Stimulated activated CD4-positive, alpha-beta T cell treated with anti-CD3 and anti-CD28 coated beads, TNF-alpha, amount 100 ng/mL, for 4 hours (primary cell): ENCODE measurements at places on chromosomes 7 and 10.

DNA sequence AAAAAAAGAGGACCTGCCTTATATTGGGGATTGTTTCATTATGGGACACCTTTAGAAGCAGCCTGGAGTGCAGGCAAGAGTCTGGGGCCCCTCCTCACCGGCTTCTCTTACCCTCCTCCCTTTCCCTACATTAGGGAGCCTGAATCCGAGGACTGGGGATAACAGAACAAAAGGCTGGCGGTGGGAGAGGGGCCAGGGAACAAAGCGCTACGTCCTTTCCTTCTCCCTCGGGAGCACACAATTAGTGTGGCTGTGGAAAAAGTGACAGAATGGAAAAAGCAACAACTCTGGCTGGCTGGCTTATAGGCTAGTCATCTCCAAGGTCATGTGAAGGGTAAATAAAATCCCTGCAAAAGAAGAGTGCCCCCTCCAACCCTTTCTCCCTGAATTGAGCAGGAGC lies 74.7 kb downstream of the LSM5 start:
- DNase-seq = no peak

DNA sequence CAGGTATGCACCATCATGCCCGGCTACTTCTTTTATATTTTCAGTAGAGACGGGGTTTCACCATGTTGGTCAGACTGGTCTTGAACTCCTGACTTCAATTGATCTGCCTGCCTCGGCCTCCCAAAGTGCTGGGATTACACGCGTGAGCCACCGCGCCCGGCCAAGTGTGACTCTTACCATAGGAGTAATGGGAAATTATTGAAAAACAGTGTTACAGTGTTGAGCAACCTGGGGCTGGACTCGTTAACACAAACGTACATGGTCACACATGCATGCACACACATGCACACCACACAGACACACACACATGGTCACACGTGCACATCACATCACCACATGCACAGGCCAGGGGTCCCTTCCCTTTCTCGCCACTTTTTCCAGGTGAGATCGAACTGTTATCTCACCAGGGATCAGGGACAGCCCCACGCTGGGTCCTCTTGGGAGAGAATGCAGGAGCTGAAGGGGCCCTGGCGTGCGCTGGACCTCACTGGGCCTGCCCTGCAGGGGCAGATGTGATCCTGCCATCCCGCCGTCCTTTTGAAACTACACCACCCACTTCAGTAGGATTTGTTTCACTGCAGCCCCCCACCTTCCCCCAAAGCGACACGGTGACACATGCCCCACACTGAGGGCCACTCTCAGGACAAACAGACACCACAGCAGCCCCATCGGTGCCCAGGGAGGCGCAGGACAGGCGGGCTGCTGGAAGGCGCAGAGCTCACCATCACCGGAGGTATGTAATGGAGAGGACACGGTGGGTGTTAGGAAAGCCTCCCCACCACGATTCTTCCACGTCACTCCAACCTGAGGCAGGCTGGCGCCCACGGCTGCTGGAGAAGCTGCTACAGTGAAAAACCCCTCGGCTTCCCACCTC lies 10.2 kb downstream of the RADIL start:
- DNase-seq = no peak

DNA sequence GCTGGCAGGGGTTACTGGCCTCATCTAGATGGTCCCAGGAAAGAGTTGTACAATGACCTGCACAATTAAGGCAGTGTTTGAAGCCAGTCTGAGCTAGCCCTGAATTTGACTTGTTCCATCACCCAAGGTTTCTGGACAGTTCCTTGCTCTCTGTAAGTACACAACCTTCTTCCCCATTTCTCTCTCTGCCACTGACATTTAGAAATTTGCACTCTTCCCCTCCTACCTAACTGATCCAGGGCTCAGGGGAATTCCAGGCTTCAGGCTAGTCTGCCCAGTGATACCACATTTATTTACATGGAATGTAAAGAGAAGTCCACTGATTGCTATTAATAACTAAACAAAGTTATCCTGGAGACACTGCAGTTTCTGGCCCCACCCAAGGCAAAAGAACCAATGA lies 139.0 kb upstream of the GPR26 start:
- no peak for DNase-seq

DNA sequence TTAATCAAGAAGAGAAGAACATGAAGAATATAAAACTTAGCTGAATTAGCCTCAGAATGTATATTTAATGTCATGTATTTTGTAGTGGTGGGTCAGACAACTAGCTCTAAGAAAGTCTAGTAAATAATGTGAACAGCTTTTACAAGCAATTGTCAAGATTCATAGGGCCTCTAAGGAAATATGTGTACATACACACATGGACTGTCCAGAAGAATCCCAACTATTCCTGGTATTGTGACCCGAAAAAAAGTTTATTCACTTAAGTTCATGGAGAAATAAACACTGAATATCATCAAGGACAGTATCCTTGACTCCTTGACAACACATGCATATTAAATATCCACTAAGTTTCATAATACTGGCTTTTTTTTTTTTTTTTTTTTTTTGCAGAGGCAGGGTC lies 11.4 kb upstream of the TWIST1 start:
- DNase-seq = no peak

GRCh38 chr7:71995111-71995510 lies 417.0 kb downstream of the CALN1 start:
- DNase-seq = no peak

DNA sequence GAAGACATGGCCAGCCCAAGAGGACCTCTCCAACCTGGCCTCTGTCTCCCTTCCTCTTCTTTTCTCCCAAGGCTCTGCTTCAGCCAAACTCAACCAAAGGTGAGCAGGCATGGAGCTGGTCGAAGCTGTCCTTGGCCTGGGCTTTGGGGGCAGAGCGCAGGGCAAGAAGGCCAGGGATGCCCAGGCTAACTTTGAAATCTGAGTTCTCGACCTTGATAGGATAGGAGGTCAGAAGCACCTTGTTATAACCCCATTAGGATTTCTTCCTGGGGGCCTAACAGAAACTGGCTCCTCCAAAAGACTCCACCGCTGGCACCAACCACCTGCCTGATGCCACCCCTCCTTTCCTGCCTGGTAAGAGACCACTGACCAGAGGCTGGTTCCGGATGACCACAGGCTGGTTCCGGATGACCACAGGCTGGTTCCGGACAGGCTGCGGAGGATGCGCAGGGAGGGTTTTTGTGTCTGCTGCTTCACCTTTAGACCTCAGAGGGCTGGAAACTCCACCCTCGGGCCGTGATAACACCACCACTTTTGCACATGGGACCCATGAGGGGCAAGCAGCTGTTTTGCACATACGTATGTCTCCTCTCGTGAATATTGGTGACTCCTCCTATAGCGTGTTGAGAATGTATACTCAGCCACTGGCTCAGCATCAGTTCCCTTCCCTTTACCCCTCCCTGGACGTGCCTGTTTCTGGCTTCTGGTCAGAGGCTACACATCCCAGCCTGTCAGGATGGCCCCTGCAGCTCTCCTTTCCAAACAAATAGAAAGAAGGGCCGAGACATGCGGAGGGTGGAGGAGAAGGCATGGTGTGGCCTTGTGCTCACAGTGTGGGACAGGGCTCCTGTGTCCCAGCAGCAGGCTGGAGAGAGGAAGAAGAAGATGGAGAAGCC lies 140.1 kb downstream of the DNAJB6 start:
- no peak for DNase-seq

DNA sequence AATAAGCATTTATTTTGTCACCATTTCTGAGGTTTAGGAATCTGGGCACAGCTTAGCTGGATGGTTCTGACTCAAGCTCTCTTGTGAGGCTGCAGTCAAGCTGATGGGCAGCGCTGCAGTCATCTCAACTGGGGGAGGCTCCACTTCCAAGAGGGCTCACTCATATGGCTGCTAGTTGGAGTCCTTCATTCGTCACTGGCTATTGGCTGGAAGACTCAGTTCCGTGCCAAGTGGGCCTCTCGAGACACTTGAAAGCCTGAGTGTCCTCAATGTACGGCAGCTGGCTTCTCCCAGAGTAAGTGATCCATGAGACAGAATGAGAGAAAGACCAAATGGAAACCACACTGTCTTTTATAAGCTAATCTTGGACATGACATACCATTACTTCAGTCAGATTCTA lies 21.6 kb upstream of the COL13A1 start:
- no peak for DNase-seq

DNA sequence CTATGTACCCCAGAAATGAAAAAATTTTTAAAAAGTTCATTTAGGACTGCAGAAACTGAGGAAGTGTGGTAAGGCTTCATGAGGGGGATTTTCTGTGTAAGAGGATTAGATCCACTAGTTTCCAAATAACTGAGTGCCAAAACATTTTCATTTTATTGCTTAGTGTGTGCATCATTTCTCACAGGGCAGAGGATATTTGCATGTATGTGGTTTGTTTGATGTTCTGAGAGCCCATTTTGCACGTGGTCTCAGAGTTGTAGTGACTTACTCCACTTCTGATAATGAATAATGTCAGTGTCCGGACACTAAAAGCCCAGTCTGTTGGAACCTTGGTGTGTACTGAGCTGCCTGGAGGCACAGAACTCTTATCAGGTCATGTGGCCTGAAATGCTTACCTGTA lies 299.9 kb downstream of the AUTS2 start:
- no peak for DNase-seq

GRCh38 chr7:101832685-101833375 lies 15.4 kb downstream of the CUX1 start:
- no peak for DNase-seq

DNA sequence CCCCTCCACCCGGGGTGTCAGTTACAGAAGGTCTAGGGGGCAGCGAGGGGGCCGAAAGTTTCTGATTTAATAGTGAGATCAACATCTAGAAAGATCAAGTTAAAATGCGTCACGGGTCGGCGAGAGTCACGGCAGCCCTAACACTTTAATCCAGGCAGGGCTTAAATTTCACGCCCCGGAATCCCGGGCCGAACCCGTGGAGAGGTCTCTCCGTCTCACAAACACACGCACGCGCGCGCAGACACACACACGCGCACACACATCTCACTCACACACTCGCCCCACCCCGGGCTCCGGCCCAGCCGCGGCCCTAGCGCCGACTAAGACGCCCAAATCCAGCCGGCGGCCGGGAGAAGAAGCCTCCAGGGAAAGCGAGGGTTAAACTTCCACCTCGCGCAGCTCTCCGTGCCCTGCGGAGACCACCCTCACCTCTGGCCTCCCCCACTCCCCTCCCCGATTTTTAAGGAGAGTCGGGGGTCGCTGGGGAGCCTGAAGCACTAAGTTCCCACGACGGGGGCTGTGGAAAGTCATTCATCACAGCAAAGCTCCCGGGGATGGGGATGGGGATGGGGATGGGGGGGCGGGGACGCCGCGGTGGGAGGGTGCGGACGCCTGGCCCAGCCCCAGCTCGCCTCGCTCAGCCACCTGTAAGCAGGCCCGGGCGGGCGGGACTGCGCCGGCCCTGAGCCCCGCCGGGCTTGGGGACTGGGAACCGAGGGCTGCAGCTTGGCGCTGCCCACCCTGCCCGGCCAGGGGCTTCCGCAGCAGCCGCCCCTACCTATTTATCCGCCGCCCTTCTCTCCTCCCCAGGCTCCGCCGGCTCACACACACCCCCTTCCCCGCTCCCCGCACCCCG lies 1.6 kb downstream of the PDGFA start:
- DNase-seq = no peak

- DNase-seq = no peak
Observed at GRCh38 chr7:148327379-148327778, 263.2 kb upstream of the C7orf33 start.

- DNase-seq = no peak
Observed at GRCh38 chr7:1567049-1567771, 2.6 kb downstream of the PSMG3 start.

DNA sequence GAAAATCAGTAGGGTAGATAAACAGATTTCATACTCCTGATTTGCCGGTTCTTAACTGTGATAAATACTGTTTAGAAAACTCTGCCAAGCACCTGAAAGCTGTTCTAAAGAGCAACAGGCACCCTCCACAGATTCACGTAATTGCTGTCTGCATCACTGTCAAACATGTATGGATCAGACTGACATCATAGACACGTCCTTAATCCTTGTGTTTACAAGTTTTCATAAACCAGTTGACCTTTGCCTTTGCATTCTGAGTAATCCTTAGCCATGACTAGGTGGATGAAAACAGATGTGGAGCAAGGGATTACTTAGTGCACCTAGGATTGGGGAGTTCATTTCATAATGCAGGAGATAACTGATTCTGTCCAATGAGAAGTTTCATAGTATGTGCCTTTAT lies 41.6 kb downstream of the SLC39A12 start:
- DNase-seq = no peak

GRCh38 chr7:2945171-2945570 lies 98.5 kb downstream of the CARD11 start:
- DNase-seq = no peak

DNA sequence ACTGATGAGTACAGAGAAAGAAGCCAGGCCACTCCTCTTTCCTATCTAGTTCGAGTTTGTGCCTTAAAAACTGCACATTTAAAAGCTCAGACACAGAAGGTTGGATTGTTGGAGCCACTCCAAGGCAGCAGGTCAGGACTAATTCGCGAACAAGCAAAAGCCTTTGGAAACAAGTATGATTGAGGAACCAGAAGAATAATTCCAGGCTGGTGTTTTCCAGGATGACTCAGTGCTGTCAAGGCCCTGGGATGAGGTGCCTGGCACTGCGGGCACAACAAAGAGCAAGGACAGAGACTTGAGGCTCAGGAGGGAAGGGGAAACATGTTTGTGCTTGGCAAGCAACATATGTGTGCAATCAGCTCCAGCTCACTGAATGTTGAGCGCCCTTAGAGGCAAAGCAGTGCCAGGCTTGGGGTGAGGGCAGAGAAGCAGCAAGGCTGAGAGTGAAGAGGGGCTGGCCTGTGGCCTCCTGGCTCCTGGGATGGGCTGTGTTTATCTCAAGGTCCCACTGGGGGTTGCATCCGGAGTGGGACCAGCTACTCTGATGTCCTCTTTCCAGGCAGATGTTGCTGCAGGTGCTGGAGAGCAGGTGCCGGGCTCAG lies 44.1 kb downstream of the VSTM4 start:
- no peak for DNase-seq

DNA sequence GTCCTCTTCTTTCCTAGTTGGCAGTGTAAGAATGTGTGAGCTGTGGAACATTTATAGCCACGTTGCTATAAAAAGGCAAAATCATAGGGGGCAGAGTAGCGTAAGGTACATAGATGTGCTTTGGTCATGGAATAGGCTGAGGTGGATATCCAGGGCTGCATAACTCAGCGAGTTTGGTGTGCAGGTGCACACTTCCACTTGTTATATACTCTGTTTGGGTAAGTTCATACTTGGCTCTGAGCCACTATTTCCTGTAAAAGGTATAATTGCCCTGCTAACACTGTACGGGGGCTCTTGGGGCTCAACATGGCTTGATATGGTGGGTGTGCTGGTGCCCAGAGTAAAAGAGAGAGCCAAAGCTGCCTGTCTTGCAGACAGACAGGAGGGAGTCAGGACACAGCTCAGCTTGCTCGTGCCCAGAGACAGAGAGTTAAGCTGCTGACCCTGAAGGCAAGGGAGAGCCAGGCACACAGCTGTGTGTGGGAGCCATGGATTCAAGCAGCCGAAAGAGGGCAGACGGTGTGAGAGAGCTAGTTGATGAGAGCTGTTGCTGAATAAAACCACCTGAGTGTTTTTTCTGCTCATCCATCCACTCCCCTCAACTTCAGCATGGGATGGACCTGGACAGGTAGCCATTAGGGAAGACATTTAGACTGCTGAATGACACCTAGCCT lies 126.7 kb downstream of the DKK1 start:
- no peak for DNase-seq
